ENCODE measurements at places on chromosomes 16 and 17.
A peak's percentile ranks its signal among the peaks of the same experiment; 100 is the strongest.

DNA sequence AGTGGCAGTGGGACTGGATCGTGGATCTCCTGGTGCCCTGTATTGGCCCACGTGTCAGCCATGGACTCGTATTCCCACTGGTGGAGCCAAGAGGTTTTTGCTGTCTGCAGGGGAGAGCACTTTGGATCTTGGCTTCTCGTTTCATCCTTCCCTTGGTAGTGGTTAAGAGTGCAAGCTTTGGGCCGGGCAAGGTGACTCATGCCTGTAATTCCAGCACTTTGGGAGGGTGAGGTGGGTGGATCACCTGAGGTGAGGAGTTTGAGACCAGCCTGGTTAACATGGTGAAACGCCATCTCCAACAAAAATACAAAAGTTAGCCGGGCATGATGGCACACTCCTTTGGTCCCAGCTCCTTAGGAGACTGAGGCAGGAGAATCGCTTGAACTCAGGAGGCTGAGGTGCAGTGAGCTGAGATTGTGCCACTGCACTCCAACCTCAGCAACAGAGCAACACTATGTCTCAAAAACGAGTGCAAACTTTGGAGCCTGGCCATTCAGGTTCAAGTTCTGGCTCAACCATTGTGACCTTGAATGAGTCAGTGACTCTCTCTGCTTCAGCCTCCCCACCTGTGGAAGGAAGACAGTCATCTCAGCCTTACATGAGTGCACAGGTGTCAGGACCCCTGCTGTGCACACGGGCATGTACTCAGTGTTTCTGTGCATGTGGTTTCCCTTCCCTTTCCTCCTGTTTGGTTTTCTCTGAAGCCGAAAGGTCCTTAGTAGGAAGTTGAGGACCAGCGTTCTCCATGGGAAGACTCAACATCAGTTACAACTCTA lies 57.4 kb downstream of the PLCG2 start:
- DNase-seq = no peak

GRCh38 chr17:49063652-49064051 lies 66.5 kb downstream of the IGF2BP1 start:
- no peak for DNase-seq

GRCh38 chr17:16379654-16380053 lies 1.2 kb upstream of the UBB start:
- DNase-seq = no peak

GRCh38 chr16:77760800-77761199 lies 27.6 kb upstream of the VAT1L start:
- no peak for DNase-seq

GRCh38 chr17:22272363-22273146 lies 580.2 kb downstream of the KCNJ18 start:
- DNase-seq = no peak

DNA sequence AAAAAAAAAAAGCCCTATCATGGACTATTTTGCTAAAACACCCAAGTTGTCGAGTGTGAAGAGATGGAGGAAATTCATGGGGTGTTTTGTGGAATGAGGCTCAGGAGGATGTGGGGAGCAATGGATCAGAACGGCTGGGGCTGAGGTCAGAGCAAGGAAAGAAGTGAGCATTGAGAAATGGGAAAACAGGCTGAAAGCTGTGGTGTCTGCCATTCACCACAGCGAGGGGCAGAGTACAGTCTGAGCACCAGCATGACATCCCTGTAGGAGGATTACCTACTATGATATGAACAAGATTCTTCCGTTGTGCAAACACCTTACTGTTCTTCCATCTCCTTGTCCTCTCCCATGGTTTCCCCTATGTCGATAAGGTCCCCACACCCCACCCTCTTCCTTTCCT lies 193.1 kb downstream of the TMEM114 start:
- DNase-seq = no peak

DNA sequence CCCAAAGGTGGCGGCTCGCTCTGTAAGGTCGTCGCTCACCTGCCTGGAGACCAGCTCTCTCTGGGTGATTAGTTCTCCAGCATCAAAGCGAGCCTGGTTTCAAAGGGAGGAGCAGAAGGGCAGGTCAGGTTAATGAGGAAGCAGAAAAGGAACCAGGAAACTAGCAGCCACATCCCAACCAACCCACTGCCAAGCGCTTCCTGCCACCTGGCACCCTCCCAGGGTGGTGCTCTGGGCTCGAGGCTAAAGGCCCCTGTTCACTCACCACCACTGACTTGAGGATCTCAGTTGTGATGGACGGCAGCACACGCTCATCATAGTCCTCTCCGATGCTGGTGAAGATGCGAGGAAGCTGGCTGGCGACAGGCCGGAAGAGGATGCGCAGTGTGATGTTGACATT lies 5.6 kb downstream of the PHB1 start:
- no peak for DNase-seq

DNA sequence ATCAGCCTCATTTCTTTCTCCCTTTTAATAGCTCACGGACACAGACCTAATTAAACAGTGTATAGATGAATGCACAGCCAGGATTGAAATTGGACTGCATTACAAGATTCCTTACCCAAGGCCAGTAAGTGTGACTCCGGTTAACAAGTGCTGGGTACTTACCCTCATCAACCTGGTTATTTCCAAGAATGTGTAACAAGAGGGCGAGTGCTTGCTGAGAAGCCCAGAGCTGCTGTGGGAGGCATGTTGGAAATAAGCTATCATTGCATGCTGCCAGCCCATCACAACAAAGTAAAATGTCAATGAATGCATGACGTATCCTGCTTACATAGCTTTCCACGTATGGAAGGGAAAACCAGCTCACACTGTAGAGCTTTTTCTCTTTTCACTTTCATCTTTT lies 19.5 kb downstream of the LYRM1 start:
- no peak for DNase-seq

DNA sequence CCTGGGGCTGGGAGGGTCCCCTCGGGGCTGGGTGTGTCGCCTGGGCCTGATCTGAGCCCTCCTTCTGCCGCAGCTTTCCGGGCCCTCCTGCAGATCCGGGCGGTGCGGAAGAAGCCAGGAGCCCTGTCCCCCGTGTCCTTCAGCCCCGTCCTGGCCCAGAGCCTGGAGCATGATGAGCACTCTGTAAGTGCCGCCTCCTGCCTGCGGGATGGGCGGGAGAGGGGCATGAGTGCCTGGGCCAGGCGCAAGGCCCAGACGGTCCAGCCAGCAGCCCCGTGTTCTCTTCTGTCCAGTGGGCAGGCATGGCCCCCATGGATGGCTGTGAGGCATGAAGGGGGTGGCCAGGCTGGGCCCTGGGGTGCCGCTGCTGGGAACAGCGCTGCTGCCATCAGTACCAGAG lies 16.0 kb upstream of the NUDT16L1 start:
- no peak for DNase-seq

GRCh38 chr17:10698096-10698818 lies 863 bp downstream of the ADPRM start:
- DNase-seq = no peak

- no peak for DNase-seq
These were observed 45.3 kb downstream of the WNT3 start for GRCh38 chr17:46773221-46773605.

- DNase-seq = no peak
These were observed 167.7 kb upstream of the WSCD1 start for GRCh38 chr17:5902181-5903140.

GRCh38 chr16:23535901-23536300 lies 21.2 kb downstream of the EARS2 start:
- no peak for DNase-seq

- DNase-seq = no peak
These were observed 53.9 kb upstream of the TMC5 start for GRCh38 chr16:19363740-19364139.

- DNase-seq = no peak
These were observed 22.9 kb downstream of the MARVELD3 start for GRCh38 chr16:71648921-71649320.

DNA sequence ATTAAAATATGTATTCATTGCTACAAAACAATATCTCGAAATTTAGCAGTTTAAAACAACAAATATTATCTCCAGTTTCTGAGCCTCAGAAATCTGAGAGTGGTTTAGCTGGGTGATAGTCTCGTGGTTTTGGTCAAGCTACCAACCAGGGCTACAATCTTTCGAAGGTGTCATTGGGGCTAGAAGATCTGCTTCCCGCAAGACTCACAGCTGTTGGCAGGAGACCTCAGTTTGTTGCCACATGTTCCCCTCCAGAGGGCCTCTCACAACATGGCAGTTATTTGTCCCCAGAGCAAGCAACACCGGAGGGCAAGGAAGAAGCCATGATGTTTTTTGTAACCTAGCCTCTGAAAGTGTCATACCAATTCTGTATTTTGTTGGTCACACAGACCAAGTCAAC lies 12.0 kb upstream of the BCAS3 start:
- no peak for DNase-seq

- no peak for DNase-seq
These were observed 108.5 kb downstream of the TMEM114 start for GRCh38 chr16:8481810-8482209.

DNA sequence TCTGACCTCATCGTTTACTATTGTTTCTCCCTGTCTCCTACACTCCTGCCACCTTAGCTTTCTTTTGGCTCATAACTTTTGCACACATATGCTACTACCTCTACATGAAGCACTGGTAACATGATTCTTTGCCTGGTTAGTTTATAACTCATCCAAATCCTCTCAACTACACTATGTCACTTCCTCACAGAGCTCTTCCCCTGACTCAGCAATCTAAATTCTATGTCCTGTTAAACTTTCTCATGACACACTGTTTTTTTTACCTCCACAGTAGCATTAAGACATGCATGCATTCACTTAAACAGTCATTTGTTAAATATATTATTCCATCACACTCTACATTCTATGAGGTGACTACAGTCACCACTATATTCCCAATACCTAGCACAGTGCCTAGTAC lies 19.7 kb downstream of the APPBP2 start:
- no peak for DNase-seq

- DNase-seq = peak; percentile 62
These were observed 4.5 kb upstream of the UNC13D start for GRCh38 chr17:75848523-75849278.

DNA sequence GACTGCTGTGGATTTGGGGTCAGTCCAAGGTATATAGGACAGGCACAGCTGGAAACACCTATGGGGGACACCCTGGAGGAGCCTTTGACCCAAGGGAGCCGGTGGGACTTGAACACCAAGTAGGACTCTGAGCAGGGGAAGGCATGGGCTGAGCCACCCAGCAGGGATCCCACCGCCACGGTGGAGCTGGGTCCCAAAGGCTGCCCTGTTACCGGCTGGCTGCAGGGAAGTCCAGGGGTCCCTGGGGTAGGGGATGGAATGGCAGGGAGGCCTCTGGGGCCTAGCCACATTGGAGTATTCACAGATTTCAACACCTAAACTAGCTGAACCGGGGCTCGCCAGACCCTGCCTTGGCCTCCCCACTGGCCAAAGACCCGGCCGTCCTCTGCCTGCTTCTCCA lies 39.7 kb upstream of the CREBBP start:
- DNase-seq = no peak

GRCh38 chr16:35506898-35507194 lies 2047.4 kb downstream of the TP53TG3F start:
- DNase-seq = no peak

DNA sequence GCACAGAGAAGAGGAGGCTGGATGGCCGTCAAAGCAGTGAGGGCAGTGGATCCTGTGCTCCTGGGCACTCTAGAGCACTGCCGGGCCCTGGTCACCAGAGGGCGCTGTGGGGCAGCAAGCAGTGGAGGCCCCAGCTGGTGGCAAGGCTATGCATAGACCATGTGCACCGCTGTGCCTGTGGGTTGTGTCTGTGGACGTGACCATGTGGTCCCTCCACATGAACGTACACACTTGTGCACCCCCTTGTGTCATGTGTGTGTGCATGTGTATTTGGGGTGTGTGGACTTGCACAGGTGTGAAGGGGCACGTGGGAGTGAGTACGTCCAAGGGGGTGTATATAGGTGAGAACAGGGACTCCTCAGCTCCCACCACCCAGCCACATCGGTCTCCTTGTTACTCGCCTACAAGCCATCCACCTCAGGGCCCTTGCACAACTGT lies 4.4 kb upstream of the MAP2K3 start:
- peak; percentile 86 for DNase-seq

DNA sequence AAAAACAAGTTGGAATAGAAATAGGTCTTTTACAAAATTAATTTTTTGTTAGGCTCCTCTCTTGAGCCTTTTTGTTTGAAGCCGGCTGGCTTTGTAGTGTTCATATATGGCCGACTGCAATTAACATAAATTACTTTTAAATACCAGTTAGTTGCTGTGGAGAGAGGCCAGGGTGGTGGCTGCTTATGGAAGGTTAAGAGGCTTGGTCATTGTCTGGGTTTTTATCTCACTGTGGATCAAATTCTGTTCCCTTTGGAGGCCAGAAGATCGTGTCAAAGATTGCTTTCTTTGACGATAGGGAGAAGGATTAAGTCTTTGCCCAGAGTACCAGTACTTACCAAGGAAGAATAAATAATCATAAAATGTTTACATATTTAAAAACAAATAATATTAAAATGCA lies 39.9 kb downstream of the MSI2 start:
- no peak for DNase-seq

DNA sequence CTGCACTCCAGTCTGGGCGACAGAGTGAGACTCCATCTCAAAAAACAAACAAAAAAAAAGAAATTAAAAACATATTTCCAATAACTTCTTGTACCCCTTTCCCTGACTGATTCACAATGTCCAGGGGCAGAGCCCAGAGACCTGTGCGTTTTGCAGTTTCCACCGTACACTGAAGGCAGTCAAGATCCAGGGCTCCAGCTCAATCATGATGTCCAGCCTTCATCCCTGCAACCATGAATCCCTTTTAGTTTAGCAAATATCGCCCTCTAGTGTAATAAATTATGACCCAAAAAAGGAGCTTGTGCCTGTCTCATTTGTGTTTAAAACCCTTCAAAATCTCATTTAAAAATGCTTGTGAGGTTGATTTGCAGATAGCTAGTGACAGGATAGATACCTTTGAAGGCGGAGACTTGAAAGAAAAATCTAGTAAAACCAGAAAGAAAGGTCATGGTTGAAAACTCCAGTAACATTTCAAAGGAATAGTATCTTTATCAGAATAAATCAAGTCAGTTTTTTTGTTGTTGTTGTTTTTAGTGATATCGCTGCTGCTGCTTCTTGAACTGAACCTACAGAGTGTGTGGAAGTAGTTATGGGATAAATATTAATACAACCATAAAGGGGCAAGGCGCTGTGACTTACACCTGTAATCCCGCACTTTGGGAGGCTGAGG lies 3.7 kb upstream of the ERN1 start:
- DNase-seq = no peak

DNA sequence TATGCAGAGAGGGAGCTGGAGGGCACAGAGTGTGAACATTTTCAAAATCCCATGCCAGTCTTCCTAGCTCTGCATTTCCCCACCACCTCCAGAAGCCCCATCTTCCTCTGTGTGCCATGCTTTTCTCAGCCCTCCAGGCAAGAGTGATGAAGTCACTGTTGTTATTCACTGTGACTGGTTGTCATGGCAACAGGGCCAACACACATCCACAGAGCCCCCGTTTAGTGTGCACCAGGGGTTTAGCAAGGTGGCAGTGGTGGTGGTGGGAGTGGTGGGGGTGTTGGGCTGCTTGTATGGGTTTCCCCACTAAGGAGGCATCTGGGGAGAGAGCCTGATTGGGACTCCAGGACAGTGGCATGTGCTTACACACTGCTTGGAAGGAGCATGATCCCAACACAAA lies 309.9 kb upstream of the ASIC2 start:
- DNase-seq = no peak

GRCh38 chr16:81520560-81521135 lies 76.0 kb downstream of the CMIP start:
- DNase-seq = no peak
